ENCODE measurements at places on chromosomes 2 and 18.

GRCh38 chr2:188196343-188197008 is 95.2 kb upstream of the GULP1 start:
- DNase-seq: no peak

- no peak for DNase-seq
Measured at GRCh38 chr2:205865905-205866441, 183.7 kb downstream of the NRP2 start.

DNA sequence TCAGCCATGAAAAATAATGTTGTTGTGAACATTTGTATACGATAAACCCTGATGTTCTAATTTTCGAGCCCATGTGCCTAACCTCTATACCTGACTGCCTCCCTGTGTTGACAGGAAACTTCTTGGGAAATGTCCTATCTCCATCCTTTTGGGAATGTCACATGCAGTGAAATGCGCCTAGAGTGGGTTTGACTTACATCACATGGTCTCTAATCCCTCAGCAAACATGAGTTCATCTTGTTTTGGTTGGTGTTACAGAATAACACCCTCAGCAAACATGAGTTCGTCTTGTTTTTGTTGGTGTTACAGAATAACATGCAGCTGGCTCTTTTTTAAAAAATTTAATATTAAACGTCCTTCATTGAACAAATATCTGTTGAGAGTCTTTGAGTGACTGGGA is 4.3 kb upstream of the UGT1A6 start:
- DNase-seq: no peak

DNA sequence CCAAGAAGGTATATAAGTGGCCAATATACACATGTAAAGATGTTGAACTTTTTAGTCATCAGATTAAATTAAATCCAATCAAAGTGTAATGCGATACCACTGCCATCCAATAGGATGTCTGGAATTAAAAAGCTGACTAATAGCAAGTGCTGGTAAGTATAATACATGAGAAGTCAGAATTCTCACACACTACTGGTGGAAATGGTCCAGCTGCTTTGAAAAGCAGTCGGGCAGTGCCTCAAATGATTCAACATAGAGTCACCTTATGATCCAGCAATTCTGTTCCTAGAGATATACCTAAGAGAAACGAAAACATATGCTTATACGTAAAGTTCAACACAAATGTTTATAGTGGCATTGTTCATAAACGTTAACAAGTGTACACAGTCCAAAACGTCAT is 124.1 kb upstream of the MYT1L start:
- DNase-seq: no peak

DNA sequence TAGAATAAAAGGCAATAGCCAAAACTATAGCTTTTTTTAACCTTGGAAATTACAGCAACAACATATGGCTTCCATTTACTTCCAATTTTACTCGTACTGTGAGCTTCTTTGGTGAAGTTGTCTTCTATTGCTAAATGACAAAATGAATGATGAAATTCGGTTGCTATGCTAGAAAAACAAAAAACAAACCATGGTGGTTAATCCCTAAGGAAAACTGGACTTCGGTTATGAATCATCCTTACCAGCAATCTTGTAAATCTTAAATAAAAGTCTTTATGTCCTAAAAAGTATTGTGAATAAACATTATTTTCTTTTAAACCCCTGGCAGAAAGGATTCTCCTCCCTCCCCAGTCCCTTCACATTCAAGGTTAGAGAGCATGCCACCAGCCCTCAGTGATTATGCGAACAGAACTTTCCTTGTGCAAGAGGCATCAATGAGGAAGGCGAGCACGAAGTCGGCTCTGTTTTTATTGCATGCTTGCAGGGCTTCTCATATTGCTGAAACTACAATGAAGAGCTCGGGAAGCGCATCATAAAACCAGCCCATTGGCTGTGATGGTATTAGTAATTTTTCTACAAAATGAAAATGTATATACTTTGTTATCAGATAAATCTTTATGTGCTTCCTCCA is 62.9 kb downstream of the ZNF521 start:
- DNase-seq: no peak

DNA sequence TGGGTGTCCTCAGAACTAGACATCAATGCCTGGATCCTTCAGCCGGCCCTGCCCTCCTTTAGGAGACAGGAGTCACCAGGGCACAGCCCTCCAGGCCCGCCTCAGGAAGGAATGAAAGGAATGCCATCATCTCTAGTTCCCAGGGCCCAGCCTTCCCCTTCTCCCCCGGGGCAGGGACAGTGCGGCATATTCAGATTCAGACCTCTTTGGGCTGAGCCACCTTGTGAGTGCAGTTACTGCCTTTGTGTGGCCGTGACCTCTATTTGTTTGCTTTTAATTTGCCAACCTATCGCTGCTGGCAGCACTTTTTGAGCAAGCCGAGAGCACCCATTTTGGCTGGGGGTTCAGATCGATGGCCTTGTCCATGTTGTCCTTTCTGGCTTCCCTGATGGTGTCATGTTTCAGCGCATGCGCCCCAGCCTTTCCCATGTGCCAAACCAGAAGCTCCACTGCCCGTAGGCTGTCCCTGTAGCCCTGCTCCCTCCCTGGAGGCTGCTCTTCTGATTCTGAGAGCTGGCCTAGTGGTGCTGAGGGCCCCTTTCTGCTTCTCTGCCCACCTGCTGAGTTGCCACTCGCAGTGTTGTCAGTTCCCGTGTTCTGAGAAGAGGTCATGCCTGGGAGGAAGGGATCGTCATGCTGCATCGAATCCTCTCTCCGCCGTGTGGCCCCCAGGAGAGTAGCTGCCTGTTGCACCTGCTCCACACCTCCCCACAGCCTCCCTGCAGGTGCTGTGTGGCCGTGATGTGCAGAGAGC is 10.9 kb downstream of the ANKRD23 start:
- no peak for DNase-seq

DNA sequence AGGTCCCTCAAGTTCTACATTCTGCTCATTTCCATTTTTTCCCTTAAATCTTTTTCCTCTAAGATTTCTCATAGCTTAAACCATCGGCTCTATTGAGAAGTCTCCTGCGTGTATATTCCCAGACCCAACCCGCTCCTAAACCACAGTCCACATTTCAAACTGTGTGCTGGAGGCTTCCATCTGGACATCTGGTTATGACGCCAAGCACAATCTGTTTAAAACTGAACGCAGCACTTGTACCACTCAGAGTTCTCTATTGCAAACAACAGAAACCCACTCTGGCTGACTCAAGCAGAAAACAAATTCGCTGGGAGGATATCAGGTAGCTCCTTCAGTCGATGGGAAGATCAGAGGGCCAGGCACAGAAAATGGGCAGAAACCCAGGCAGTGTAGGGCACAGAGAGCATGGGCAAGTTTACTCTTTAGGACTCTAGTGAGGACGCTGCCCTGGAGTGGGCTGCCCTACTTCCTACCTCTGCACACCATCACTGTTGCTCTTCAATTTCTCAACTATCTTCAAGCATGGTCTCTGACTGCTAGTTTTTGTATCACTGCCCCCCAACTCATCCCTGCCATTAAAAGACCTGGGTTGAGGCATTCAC is 5.6 kb upstream of the EML4 start:
- no peak for DNase-seq

- no peak for DNase-seq
Measured at GRCh38 chr18:76496194-76496890, 1.3 kb upstream of the ZNF516 start.

DNA sequence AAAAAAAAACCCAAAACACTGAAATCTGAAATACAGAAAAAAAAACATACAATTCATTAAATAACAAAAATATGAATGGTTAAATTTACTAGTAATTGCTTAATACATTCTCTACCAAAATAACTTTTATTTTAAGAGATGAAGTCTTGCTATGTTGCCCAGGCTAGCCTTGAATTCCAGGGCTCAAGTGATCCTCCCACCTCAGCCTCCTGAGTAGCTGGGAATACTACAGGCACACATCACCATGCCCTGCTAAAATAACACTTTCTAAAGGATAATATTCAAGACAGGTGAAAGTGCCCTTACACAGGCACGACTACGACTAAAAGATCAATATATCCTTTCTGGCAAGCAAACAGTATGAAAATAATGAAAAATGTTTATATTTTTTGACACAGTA is 9.5 kb downstream of the USP34 start:
- no peak for DNase-seq

- DNase-seq: no peak
Measured at GRCh38 chr2:190678444-190679162, 29.7 kb downstream of the NAB1 start.

DNA sequence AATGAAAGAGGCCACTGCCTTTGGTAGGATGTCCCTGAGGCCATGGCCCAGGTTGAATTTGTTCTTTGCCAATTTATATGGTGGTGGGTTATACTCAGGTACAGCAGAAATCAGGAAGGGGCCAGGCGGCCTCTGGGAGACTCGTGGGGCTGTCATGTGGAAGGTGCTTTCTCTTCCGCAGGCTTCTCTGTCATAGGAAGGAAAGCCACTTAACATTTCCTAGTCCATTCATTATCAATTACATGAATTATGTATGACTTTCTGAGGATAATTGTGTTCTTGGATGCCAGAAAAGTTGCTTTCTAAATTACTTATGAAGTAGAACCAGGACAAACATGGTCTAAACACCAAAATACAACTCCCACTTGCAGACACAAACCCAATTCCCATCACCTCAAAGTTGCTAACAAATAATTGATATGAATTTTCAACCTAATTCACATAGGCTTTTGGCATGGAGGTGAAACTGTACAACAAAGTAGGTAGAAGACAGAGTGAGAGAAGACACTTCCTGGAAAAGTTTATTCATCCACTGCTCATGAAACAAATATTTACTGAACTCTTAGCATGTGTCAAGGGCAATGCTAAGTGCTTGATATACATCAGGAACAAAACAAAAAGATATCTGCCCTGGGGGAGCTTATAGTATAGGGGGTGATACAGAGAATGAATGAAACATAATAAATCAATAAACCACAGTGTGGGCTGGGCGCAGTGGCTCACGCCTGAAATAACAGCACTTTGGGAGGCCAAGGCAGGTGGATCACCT is 50.5 kb upstream of the CHMP1B start:
- DNase-seq: no peak

- no peak for DNase-seq
Measured at GRCh38 chr18:57768537-57769326, 34.4 kb downstream of the ATP8B1 start.

DNA sequence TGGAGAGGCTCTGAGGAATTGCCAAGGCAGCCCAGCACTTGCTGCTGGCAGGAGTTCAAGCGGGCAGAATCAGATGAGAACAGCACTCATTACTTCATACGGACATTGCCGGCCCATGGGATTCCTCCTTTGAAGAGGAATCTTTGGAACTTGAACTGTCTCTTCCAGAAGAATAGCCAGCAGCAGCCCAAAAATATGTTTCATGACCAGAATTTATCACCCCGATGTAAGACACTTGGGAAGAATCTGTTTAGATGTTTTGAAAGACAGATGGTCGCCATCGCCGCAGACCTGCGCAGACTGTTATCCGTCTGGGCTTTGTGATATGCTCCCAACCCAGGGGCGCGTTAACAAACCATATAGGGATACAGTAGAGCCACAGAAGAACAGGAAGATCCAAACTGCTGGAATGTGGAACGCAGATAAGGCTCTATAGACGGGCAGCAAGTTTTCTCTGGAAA is 3.7 kb upstream of the ADI1 start:
- DNase-seq: no peak

DNA sequence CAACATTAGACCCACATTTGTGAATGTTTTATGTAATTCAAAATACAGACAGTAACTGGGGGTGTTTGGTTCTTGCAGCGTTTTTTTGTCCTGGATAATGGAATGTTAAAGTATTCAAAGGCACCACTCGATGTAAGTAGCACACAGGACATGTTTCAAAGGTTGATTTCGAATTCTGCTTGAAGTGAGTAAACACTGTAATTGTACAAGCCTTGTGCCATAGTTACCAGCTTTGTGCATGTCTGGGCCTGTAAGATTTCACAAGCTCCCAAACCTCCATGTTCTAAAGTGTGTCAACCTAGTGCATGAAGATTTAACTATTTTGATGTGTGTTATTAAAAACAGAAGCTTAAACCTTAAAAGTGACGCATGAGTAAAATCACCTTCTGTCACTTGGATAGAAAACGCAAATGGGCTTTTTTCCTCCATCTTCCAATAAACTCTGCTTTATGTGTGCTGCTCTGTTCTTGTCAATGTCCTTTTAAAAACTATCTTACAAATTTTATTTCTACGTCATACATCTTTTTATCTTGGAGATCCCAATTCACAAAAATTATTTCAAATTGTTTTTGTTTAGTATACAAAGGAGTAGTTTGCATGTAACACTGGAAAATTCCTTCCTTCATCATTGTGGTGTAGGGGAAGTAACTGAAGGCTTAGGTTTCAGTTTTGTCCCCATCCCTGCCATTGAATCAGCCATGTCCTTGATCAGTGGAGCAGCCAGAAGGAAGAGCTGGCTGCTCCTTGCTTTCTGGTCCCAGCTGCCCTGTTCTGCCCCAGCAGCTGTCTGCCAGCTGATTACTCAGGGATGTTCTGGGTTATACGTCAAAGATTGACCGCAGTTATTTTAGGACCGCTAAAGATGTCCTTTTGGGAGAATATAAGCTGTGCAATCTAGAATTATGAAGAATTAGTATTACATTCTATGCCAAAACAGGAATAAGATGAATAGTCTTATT is 119.2 kb downstream of the PRKRA start:
- no peak for DNase-seq

DNA sequence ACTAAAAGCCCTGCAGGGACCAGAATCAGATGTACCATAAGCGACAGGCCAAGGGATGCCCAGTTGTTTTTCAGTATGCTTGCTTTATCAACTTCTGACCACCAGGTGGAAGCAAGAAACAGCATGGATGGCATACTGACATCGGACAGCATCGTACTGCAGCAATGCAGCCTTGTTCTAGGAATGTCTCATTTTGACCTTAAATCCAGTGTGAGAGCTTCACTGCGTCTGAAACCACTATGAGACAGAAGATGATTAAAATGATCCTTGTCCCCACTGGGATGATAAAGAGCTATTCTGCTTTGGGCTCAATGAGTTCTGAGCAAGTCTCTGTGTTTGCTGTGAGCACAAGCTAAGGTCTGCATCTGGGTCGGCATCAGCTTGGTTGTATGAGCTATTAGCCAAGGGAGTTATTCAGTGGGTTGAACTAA is 54.3 kb downstream of the CDK15 start:
- peak; percentile 1 for DNase-seq

- no peak for DNase-seq
Measured at GRCh38 chr2:219459460-219460311, 25.0 kb downstream of the SPEG start.

DNA sequence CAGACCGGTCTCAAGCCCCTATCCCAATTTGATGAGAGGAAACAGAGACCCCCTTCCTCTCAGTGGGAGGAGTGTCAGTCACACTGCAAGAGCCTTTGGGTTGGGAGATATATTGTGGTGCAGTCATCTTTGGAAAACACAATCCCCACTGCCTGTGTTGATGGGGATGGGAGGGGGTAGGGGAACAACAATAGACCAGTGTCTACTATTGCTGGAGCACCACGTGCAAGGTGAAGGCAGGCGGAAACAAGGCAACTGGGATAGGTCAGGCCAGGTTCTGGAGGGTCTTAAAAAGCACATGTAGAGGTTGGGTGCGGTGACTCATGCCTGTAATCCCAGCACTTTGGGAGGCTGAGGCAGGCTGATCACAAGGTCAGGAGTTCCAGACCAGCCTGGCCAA is 127.9 kb downstream of the ZFP36L2 start:
- DNase-seq: no peak

- no peak for DNase-seq
Measured at GRCh38 chr2:69797836-69798289, 31.6 kb upstream of the GMCL1 start.

GRCh38 chr2:29981402-29981801 is 60.0 kb upstream of the ALK start:
- DNase-seq: no peak

GRCh38 chr18:10519999-10520935 is 5.6 kb upstream of the NAPG start:
- DNase-seq: peak; percentile 38

- DNase-seq: no peak
Measured at GRCh38 chr2:3141696-3142095, 235.9 kb downstream of the EIPR1 start.
